ENCODE measurements at places on chromosomes 2 and 18.

GRCh38 chr18:8762968-8763367 is 57.6 kb downstream of the MTCL1 start:
- DNase-seq: no peak

- no peak for DNase-seq
These were observed 15.4 kb downstream of the CEP68 start for GRCh38 chr2:65071499-65072180.

- no peak for DNase-seq
These were observed 90.5 kb upstream of the MAPK4 start for GRCh38 chr18:50469380-50469781.

DNA sequence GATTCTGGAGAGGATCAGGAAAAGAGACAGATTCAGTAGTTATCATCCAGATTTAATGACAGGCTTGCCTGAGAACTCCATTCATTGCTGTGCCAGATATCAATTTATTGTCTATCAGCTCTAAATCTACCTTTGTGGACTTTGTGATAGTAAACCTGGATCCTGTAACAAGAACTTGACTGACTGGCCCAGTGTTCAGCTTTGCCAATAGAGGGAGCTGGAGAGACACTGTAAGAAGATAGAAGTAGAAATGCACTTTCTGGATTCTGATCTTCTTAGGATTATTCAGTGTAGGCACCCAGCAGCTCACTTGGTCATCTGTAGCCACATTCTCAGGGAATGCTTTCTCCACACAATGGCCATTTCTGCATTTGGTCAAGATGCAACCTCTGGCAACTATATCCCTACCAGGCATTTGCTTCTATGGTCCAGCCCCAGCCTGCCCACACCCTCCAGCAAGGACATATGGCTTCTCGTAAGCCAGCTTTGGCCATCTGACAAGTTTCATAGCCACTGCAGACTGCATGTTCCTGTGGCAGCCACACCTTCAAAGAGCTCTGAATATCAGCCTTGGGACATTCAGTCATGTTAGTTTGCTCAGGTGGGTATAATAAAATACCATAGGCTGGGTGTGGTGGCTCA is 6.1 kb upstream of the SERPINB8 start:
- DNase-seq: no peak

DNA sequence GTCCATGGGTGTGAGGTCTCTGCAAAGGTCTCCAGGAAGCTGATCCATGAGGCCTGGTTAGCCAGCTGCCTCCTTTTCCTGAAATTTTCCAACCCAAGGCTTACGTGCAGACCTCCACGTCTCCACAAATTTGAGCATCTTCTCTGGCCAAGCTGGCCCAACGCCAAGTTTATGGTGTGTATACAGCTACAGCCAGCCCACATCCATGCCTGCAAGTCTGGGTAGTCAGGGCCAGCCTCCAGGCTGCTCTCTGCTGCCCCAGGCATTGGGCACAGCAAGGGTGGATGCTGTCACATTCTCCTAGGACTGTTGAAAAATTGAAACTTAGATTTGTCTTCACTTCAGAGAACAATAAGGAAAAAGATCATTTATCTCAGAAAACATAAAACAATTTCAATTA is 525.5 kb upstream of the CHAC2 start:
- no peak for DNase-seq

GRCh38 chr2:209505410-209505809 is 81.6 kb downstream of the MAP2 start:
- DNase-seq: no peak

- DNase-seq: no peak
These were observed 25.4 kb downstream of the POLE4 start for GRCh38 chr2:74983631-74984392.

- DNase-seq: no peak
These were observed 91.9 kb downstream of the MRPS9 start for GRCh38 chr2:105129722-105130232.

DNA sequence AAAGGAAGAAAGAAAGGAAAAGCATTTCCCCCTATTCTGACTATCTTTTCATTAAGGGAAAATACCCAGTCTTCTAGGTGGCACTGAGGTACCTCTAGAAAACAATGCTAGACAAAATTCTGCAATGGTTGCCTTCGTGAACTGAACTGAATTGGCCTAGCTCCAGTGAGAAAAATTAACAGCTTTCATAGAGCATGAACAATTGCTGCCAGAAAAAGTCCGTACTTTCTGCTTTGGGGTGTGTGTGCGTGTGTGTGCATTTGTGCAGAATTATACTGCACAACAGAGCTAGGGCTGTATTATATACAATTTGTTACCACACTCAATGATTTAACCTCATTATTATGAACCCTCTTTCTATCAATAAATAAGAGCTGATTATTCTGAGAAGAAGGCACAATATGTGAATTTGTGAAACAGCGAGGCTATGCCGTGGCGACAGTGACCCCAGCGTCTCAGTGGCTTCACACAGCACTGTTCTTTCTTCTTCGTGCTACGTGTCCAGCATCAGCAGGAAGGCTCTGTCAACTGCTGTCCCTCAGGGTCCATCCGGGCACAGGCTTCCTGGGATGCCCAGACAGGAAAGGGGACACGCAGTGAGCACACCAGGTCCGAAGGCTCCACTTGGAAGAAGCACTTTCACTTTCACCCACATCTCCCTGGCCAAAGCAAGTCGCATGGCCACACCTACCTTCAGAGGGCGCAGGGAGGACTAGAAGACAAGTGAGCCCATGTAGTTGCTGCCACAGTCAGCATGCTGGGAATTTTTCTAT is 47.5 kb downstream of the PTGR3 start:
- no peak for DNase-seq

GRCh38 chr2:197201874-197202273 is 108.7 kb downstream of the ANKRD44 start:
- no peak for DNase-seq

DNA sequence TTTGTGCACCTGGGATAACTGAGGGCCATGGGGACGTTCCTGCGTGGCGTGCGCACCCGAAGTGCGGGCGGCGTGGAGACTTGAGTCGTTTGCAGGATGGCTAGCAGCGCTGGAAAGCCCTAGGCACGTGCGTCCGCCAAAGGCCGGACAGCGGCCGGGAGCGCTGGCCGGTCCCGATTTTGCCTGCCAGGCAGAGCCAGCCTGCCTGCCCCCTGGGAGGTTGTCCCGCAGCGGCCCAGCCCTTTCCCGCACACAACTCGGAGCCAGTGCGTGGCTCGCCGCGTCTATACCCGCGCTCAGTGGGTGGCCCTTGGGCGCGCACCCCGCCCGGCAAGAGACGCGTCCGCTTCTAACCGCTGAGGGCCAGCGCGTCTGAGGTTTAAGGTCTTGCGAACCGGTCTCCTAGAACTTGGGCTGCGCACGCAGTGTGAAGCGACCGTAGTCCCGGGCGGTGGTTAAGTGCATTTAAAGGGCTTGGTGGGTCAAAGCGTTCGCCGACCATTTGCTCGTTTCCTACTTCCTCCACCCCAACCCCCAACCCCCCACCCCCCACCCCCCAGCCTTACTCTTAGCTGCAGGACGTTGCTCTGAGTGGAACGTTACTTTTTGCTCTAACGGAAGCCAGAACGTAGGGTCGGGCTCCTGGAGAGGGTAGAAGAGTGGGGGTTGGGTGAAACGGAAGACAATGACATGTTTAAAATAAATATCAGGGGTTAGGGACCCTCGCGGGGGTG is 627 bp downstream of the CDCA7 start:
- peak; percentile 91 for DNase-seq

DNA sequence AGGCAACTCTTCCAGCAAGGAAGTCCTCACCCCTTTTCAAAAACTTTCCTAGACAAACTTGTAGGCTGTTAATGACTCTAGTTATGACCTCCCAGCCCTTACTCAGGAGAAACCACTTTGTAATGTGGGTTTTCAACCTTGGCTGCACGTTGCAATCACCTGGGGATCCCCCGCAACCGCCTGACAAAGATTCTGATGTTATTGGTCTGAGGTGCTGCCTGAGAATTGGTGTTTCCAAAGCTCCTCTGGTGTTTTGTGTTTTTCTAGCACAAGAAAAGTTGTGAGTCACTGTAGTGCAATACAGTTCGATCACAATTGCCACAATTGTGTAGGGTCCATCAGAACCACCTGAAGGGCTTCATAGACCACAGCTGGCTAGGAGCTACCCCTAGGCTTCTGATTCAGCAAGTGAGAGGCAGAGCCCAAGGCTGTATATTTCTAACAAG is 121.6 kb downstream of the SP100 start:
- DNase-seq: peak; percentile 17

DNA sequence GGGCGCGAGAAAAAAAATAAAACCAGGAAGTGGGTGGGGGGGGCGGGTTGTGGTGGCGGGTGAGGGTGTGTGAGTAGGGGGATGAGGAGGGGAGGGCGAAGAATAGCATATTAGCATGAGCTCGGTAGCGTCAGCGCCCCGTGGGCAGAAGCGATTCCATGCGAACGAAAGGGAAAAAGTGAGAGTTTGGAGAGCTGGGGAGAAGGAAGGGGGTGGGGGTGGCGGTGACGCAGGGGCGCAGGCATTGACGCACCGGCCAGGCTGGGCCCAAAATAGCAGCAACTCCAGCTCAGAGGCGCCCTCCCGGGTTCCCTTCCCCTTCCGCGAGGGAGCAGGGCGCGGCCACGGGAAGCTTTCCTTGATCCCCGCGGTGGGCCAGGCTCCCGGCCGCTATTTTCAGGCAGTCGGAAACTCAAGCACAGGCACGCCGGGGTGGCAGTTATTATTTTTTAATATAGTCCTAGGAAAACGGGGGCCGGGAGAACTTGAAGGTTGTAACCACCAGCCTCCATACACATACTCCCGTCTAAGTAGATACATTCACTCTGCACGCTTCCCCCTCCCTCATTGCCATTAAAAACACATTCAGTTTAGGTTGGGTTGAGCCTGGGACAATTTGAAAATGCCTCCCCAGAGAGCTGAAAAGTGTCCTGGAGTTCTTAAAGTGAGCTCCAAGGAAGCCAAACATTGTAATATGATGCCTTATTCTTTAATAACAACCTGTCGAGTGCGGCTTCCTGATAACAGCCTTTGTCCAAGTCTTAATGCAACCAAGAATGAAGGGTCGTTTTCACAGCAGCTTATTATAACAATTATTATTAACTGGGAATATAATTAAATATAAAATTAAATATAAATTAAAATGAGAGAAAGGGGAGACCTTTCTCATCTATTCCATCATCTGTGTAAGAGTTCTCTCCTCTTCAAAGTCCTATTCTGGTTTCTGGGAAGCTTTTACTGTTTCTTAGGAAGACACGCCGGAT is 2.3 kb upstream of the NR4A2 start:
- peak; percentile 87 for DNase-seq

- DNase-seq: no peak
These were observed 16.7 kb upstream of the GTF2A1L start for GRCh38 chr2:48600917-48601316.

DNA sequence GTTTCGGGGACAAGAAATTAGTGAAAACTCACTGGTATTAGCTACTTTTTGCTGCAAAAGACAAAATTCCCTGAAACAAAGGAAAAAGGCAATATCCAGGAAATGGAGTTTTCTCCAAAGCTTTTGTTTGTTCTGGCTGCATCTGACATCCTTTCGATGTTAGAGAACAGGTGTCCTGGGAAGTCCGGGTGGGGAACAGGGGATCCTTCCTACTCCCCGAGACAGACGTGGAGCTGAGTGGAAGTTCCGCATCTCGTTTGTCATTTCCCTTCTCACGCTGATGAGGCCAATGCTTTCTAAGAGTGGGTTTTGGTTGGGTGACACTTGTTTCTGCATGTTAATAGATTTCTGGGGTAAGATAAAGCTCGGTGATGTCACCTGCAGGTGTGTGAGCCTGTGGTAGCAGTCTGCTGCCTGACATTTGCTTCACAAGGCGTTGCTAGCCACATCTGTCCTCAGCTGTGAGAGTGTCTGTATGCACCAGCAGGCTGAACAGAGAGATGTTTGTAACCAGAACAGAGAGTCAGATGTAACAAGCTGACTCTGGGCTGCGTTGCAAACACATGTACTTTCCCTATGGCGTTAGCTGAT is 125.9 kb downstream of the ACOXL start:
- peak; percentile 78 for DNase-seq

DNA sequence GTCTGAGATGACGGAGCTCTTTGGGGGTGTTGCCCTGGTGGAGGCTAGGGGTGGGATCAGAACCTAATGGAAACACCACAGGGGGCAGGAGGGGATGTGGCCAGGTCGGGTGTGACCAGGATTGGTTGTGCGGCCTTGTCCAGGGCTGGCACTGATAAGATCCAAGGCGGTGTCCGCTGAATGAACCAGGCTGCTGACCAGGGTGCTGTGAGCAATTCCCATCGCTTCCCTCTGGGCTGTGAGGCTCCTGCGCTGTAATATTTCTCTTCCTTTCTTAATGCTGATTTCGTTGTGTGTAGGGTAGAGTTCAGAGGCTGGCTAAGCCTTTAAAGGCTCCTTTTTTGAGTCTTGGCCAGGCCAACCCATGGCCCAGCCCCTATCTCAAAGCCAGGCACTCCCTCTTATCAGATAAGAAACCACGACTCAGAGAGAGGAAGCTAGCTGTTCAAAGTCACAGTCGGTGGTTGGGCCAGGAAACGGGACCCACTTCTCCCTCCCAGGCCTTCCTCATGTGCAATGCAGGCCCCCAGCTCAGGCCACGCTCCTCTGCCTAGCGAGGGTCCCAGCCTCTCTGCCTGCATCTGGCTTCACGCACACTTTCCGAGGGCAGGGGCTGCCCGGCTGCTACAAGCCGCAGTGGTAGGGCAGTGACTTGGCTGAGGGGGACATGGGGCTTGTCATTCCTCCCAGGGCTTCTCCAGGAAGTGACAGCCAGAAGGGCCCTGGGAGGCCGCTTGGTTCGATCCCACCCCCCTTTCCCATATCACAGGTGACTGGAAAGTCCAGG is 26.0 kb upstream of the FOSL2 start:
- DNase-seq: no peak

GRCh38 chr2:202765436-202765835 is 106.1 kb downstream of the ICA1L start:
- DNase-seq: no peak

DNA sequence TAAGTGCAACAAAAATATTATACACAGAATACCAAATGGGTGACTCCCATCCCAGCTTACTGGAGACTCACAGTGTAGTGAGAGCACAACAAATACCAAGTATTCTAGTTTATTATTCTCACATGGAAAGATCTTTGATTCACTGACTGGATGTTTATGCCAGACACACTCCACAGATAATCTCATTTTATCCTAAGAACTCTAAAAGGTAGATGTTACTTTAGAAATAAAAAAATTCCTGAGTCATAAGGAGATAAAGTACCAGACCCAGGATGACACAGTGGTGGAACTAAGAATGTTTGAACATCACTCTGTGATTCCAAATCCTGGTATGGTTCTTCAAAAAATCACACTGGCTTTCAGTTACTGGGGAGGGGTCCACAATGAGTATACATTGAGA is 136.2 kb downstream of the CDH2 start:
- no peak for DNase-seq

GRCh38 chr2:232183279-232183678 is 195.3 kb upstream of the ALPP start:
- DNase-seq: no peak

Data from NK-92 treated with Interleukin-12 subunit alpha and Interleukin-12 subunit beta, amount 100 ng/mL, for 24 hours (cell line).